ENCODE measurements at places on chromosomes 2 and 18.
A peak's percentile ranks its signal among the peaks of the same experiment; 100 is the strongest.

- DNase-seq: no peak
Observed at GRCh38 chr2:189683348-189683747, 8.9 kb downstream of the ANKAR start.

- no peak for DNase-seq
Observed at GRCh38 chr2:215615803-215616174, 179.9 kb upstream of the FN1 start.

DNA sequence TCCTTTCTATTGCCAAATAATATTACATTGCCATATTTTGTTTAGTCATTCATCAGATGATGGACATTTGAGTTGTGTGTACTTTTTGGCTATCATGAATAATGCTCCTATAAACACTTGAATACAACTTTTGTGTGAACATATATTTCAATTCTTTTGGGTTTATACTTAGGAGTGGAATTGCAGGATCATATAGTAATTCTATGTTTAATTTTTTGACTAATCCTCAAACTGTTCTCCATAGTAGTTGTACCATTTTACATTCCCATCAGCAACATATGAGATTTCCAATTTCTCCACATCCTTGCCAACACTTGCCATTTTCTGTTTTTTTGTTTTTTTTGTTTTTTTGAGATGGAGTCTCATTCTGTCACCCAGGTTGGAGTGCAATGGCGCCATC lies 87.2 kb downstream of the B3GNT2 start:
- DNase-seq: no peak

DNA sequence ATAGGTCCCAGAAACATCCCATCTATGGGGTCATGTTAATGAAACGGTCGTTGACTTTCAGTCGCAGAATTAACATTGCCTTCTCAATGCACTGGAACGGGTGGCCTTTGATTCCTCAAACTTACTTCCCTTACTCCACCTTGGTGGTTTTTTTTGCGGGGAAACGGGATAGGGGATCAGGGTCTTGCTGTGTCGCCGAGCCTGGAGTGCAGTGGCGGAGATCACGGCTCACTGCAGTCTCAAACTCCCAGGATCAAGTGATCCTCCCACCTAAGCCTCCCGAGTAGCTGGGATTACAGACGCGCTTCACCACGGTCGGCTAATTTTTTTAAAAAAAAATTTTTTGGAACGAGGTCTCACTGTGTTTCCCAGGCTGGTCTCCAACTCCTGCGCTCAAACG lies 754 bp downstream of the ATG16L1 start:
- DNase-seq: no peak

DNA sequence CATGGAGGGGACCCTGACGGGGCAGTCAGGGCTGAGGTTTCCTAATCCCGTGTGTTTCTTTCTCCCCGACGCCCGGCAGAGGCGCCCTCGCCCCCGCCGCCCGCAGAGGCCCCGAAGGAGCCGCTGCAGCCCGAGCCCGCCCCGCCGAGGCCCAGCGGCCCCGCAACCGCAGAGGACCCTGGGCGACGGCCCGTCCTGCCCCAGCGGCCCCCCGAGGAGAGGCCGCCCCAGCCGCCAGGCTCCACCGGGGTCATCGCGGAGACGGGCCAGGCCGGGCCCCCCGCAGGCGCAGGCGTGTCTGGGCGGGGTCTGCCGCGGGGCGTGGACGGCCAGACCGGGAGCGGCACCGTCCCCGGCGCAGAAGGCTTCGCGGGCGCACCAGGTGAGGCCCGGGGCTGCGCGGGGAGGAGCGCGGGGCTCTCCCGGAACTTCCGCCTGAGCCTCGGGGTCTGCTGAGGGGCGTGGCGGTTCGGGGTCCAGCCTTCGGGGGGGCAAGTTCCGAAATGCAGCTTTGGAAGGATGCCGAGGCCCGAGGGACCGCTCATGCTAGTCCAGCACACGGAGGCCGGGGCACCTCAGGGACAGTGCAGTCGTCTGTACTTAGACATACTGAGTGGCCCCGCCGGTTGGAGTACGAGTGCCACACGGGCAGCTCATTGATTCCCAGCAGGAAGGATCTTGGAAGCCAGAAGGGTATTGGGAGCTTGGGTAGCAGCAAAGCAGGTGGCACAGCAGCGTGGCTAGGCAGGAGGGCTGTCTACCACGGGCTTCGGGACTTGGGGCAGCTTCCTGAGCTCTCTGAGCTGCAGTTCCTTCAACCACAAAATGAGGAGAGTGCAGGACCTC lies 60.1 kb downstream of the EMILIN2 start:
- DNase-seq: peak; percentile 16

- no peak for DNase-seq
Observed at GRCh38 chr2:85596026-85596333, 435 bp downstream of the RNF181 start.

DNA sequence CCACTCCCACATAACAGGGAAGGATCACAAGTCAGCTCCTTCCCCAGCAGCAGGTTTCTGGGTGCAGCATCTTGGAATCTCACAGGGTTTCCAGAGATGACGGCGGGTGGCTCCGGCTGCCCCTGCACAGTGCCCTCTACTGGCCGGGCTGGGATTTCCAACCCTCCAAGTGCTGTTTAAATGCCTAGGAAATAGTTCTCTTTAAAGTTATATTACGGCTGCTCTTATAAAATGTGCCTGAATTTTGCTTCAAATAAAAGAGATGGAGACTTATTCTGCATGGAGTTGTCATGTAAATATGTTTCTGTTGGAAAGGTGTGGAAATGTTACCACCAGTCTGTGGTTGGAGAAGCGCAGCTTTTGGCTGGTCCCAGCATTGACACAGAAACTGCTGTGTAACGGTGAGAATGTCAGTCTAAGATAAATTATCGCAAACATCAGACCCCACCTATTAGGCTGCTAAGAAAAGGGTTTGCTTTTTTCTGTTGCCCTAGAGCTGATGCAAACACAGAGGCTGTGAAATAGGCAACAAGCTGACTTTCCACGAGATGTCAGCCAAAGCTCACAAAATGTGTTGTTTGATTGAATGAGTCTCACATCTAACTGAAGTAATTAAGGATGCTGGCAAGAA lies 3.3 kb upstream of the HJURP start:
- no peak for DNase-seq

DNA sequence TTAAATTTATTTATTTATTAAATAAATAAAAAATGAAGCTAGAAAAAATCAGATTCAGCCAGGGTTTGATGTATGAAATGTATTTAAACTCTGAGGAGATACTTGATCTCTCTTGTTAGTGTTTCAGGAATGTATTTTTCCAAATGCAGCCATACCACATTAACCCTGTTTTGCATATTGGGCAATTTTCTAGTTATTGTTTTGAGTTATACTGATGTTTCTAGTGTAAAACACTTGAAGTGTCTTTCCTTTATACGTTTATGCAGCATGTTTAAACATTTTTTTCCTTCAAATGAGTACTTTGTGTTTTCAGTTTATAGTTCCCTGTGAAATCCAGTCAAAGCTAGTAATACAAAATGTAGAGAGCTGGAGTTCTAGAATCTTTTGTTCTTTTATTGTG lies 69.9 kb downstream of the WDR7 start:
- DNase-seq: no peak

- DNase-seq: no peak
Observed at GRCh38 chr18:49879271-49879580, 65.9 kb upstream of the ACAA2 start.

DNA sequence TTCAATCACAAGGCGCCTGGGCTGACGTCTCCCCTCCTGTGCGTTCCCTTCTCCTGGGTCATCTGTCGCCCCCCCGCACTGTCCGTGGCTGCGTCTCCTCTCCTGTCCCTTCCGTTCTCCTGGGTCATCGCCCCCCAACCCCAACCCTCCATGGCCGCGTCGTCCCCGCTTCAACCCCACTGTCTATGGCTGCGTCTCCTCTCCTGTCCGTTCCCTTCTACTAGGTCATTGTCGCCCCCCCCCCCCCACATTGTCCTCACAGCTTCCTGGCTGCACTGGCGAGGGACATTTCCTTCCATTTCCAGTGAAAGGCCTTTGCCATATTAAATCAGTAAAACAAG lies 118.9 kb downstream of the TMEM18 start:
- DNase-seq: no peak

DNA sequence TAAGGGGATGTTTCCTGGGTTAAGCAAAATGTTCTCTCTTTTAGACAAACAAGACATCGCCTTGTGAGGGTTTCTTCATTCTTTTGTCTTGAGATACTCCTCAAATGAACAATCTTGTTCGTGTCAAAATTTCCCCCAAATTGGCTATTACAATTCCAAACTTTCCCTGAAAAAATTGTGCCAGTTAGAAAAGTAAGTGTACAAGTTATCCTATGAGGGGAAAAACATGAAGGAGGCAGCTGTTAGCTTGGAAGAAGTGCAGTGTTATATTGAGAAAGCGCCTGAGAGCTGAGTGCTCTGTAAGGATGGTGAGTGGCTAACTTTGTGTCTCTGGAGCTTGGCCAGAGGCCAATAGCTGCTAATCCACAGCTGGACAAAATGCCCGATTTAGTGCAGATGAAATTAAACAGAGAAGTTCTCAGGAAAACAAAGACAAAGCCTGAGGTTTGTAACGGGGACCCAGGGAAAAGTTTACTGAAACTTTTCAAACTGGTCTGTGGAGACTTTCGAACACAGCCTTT lies 14.1 kb upstream of the PLEKHH2 start:
- DNase-seq: no peak

DNA sequence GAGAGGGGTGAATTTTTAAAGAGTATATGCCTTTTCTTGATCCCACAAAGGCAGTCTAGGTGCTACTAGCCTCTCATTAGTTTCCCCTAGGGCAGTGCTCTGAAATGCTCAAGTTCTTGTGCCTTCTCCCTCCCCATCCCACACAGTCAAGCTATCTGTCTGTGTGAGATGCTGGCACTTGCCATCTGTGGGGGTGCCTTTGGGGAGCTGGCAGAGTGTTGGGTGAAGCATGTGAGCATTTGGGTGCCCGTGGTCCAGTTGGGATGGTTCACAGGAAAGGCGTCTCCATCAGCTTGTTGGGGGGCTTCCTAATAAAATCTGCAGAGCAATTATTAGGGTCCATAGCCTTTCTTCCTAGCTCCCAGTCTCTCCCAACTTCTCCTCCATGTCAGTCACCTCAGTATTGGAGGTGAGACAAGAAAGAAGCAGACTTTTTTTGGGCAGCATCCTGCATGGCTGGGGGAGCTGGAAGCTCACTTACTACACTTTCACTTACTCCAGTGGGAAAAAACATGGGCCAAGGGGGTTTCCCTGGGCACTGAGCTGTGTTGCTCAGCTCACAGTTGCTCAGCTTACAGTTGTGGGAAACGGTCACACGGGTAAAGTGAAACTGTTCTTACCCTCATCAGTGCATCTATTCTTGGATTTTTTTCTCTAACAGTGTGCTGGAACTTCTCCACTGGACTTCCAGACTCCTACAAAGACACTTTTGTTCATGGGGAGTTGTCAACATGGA lies 29.3 kb downstream of the COLEC11 start:
- no peak for DNase-seq

- no peak for DNase-seq
Observed at GRCh38 chr2:232492236-232492848, 4.7 kb upstream of the ECEL1 start.
